ENCODE measurements at places on chromosomes 2 and 18. TPM values are rescaled to one million over a fixed set of nuclear protein-coding genes. Genes with fewer than 3 reads are reported as not detected.

- DNase-seq = no peak
Observed at GRCh38 chr2:215060861-215061536, 77.4 kb downstream of the ABCA12 start.

The LRPPRC gene
- total RNA-seq = 50.5 TPM

- DNase-seq = no peak
Observed at GRCh38 chr2:35822716-35823115, 532.9 kb upstream of the CRIM1 start.

- no peak for DNase-seq
Observed at GRCh38 chr2:69948032-69948962, 13.1 kb downstream of the ASPRV1 start.

DNA sequence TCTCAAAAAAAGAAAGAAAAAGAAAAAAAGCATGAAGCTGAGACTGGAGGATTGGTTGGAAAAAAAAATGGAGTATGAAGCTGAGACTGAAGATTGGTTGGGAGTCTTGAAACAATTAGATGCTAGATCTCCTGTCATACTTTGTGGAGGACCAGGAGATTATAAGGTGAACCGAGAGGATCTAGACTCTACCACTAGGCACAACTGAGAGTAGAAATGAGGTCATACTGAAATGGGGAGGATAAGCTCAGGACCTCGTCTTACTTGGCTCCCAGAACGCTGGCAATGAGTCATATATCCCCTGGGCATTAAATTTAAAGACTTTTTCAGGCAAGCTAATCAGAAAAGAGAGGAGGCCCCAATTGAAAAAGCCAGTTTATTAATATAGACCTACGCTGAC is 3.3 kb upstream of the ORC2 start:
- peak; percentile 76 for DNase-seq

GRCh38 chr2:105450471-105450870 is 51.6 kb upstream of the FHL2 start:
- no peak for DNase-seq

DNA sequence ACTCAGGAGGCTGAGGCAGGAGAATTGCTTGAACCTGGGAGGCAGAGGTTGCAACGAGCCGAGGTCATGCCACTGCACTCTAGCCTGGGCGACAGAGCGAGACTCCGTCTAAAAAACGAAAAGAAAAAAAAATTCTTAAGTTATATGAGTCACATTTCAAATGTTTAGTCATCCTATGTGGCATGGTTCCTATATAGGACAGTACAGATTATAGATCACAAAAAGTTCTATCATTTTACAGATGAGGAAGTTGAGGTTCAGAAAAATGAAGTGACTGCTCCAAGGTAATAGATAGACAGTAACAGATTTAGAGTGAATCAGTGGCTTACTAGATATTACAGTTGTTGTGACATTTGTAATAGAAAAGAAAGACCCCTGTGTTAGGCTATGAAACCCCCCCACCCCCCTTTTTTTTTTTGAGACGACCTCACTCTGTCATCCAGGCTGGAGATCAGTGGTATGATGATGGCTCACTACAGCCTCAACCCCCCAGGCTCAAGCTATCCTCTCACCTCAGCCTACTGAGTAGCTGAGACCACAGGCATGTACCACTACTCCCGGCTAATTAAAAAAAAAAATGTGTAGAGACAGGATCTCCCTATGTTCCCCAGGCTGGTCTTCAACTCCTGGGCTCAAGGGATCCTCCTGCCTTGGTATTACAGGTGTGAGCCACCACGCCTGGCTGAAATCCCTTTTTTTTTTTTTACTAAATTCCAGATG is 22.7 kb downstream of the PTPN4 start:
- peak; percentile 28 for DNase-seq

DNA sequence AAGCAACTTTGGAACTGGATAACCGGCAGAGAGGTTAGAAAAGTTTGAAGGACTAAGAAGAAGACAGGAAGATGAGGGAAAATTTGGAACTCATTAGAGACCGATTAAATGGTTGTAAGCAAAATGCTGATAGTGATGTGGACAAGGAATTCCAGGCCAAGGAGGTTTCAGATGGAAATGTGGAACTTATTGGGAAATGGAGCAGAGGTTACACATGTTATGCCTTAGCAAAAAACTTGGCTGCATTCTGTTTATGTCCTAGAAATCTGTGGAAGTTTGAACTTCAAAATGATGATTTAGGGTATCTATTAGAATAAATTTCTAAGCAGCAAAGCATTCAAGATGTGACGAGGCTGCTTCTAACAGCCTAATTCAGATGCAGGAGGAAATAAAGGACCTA is 675.1 kb upstream of the SYT4 start:
- DNase-seq = no peak

- DNase-seq = no peak
Observed at GRCh38 chr2:144995482-144995881, 475.6 kb upstream of the ZEB2 start.

The KCNF1 gene
- 0.07 TPM for total RNA-seq

DNA sequence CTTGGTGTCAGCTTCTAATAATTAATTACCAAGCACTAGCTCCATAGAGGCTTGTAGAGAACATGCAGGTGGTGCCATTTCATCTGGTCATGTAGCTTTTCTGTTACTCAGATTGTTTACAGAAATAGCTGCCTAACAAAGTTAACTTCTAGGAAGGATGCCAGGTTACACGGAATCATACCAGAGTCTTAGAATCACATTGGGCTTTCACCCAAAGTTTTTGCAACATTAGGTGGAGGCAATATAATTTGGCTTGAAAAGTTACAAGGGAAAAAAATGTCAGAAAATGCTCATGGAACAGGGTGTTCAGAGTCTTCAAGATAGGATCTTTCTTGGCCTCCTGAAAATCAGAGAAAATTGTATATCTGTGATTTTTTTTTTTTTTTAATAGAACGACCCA is 135.6 kb downstream of the ARHGAP15 start:
- no peak for DNase-seq

The CERKL gene
- total RNA-seq = not detected

GRCh38 chr2:202278944-202279343 is 13.4 kb downstream of the NOP58 start:
- DNase-seq = no peak

The LYG1 gene
- total RNA-seq = 0.17 TPM

GRCh38 chr2:200667413-200667812 is 81.6 kb downstream of the AOX1 start:
- no peak for DNase-seq

The LCT gene
- not detected for total RNA-seq

Data from HT1080 (cell line).